GM18507 (cell line): ENCODE measurements at places on chromosomes 3 and 15.

DNA sequence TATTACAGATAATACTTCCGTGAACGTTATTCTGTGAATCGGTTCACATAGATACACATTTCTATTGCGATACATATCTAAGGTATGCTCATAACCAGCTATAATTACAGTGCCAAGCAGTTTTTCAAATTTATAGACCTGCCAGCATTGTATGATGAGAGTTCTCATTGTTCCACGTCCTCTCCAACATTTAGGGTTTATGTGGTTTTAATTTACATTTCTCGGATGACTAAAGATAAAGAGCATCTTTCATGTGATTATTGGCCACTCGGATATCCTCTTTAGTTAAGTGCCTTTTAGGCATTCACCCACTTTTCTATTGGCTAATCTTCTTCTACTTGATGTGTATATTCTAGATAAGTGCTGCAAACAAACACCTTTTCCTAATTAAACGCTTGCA, 134.7 kb upstream of the CCDC54 start:
- DNase-seq = no peak

DNA sequence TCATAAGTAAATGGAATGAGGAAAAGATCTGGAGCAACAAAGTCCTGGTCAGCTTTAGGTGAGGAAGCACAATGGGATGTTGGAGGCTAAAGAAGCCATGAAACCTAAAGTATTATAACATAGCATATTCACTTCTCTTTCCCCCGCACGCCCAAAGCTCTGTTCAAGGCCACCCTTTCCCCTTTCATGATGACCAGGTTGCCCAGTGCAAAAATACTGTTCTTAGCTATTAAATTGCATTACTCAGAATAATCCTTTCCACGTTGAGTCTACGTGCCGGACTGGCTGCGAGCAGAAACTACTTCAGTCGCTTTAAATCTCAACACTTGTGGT, 589 bp upstream of the MAPKBP1 start:
- DNase-seq = no peak

DNA sequence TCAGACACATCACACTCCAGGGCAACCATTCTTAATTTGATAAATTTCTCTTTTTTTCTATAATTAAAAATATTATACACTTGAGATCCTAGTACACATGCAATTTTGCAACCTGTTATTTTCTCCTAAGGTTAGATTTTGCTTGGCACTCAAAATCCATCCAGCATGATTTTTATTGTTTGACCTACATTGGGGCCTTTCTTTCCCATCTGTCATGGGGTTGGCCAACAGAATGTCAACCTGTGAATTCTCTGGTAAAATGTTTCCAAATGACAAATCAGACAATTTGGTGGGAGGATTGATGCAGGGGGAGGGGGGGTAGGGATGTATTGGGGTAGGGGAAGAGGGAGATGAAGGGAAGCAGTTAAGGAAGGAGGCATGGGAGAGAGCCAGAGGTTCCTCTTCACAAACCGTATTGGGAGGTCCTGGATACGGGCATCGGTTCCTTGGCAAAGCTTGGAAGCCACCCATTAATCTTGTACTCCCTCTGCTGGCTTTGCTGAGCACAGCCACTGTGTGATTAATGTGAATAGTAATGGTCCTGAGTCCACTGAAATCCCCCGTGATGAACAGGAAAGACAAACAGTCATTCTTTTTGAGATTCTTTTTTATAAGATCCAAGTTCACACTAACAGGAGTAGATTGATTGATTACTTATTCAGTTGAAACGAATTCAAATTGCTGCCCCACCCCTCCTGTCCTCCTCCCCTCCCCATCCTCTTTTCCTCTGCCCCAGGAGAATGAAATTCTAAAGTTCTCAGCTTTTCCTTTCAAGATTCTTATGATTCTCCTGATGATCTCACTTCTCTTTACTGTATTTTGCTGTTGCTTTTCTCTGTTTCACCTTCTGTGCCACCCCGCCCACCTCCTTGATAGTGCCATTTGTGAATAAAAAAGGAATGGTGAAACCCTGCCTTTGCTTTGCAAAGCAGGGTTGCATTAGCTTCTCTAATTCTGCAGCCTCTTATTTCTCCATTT, 82.2 kb upstream of the SLC25A26 start:
- no peak for DNase-seq

- no peak for DNase-seq
Observed at GRCh38 chr3:40660554-40660953, 135.8 kb downstream of the ZNF621 start.

DNA sequence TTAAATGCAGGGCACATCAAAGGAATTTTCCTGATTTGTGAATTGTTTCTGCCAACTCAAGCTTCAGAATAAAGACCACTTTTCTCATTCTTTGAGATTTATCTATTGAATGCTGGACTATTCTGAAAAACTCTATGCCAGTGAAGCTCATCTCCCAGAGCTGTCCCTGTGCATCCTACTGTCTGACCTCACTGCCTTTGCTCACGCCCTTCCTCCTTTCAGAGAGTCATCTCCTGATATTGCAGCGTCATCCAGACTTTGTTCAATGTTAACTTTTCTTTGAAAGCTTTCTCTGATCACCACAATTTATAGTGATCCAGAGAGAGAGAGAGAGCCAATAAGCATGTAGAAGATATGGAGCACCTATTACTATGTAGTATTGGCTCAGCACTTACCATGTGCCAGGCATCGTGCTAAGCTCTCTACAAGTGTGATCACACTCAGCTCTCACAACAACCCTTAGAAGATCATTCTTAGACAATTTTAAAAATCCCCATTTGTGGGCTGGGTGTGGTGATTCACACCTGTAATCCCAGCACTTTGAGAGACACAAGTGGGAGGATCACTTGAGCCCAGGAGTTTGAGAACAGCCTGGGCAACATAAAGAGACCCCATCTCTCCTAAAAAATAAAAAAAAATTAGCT, 30.2 kb upstream of the TLE3 start:
- no peak for DNase-seq

- DNase-seq = no peak
Observed at GRCh38 chr3:164940745-164941144, 137.6 kb downstream of the SI start.
